Fibroblast of villous mesenchyme (primary cell): ENCODE measurements at places on chromosomes 6 and 20. TPM values are rescaled to one million over a fixed set of nuclear protein-coding genes. Genes with fewer than 3 reads are reported as not detected.

C6orf141 gene
- total RNA-seq, result 0.43 and 1.6 TPM in 2 replicates

- no peak for DNase-seq
These were observed 79.0 kb downstream of the ANKEF1 start for GRCh38 chr20:10113746-10114145.

DNA sequence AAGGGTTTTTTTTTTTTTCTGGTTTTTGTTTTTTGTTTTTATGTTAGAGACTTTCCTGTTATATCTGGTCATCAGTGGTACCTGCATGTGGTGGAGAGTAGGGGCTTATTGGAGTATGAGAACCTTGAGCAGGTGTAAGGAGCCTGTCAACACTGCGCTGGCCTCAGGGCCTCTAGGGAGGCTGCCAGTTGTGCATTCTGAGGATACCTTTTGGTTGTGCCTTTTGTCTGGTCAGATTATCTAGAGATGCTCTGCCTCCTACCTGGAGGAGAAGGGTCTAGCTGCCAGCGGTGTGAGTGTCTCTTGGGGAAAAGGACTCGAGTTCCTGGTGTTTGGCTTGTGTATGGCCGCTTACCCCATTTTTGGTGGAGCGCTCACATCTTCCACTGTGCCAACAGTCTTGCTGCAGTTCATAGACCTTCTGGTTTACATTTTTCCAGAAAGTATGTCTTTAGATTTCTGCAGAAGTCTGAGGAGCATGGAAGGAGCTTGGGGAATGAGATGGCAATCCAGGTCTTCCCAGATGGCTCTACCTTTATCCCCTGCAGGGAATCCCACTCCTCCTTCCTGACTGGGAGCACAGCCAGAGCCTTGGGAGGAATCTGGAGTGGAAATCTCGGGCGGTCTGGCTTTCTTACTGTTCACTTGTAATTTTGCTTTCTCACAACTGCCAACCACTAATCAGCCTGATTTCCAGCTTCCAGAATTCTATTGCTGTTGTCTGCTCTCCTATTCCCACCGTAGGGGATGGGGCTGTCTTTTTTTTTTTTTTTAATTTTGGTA is 49.9 kb downstream of the PTPN1 start:
- no peak for DNase-seq

DNA sequence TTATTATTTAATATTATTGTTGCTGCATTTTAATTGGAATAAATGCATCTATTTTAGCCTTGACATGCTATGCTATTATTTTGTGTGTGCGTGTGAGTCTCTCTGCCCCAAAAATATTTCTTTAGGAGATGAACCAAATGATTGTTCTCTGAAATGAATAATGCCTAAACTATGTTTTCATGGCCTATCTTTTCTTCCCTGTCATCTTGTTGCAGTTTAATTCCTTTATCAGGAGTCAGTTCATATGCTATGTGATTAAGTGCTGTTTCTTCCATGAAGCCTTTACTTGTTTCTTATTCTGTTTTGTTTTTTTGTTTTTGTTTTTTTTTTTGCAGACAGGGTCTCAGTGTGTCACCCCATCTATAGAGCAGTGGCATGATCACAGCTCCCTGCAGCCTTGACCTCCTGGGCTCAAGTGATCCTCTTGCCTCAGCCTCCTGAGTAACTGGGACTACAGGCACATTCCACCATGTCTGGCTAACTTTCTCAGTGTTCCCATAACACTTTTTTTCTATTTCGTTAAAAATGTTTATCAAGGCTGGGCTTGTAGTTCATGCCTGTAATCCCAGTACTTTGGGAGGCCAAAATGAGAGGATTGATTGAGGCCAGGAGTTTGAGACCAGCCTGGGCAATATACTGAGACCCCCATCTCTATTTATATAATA is 25.7 kb downstream of the TPX2 start:
- DNase-seq, result no peak

GRCh38 chr6:81130061-81130460 is 622.4 kb downstream of the TENT5A start:
- DNase-seq, result no peak

SGK2 gene
- total RNA-seq, result under 0.01 and 0.64 TPM in 2 replicates

ISM1 gene
- 0.43 and 0.64 TPM in 2 replicates for total RNA-seq

HLA-G gene
- not detected in 2 replicates for total RNA-seq

DNA sequence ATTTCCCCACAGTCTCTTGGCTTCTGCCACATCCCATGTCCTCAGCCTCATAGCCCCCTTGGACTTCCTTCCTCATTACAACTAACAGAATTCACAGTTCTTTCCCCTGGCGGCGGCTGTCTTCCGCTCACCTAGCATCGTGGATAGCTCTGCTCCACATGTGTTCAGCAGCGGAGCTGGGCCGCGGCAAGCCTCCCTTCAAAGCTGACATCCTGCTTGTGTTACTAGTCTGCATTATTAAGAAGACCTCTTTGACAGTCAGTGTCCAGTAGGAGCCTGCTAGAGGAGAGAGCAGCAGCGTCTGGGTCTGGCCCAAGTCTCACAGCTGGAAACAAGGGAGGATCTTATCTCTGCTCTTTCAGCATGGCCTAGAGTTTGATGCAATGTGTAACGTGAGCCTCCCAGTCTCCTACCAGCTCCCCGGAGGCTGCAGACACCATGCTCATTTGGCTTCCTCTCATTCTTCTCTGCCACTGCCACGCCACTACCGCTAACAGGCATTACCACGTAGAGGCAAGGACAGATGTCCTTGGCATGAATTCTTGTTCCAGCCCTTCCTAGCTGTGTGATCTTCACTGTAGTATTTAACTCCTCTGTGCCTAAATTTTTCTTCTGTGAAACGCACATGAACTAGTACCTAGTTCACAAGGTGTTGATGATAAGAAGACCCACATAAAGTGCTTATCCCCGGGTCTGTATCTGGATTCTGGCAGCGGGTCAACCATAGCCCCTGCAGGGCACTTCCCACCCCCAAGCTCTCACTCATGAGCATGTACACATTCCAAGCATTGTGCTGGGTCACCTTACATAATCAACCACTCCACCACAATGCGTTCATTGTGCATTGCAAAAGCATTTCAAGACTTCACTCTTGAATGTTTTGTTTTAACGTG is 107.1 kb upstream of the BACH2 start:
- DNase-seq, result peak; percentile 69

- DNase-seq, result no peak
These were observed 224.5 kb downstream of the BCKDHB start for GRCh38 chr6:80330961-80331360.

DNA sequence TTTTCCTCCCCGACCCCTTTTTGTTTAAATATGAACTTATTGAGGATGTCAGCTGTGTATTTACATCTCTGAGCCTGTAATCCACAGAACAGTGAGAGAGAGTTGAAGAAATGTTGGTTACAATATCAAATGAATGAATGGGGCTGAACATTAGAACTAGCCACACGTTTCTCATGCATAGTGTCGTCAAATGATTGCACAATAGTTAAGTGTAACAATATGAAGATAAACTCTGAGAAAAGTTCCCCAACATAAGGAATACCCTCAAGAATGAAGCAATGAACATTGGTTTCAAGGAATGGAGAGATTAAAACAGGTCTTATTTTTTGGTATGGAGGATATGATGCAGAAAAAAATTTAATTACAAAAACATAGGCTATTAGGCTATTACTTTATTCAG is 100.5 kb upstream of the DTNBP1 start:
- peak; percentile 49 for DNase-seq

GRCh38 chr6:132011582-132011981 is 60.4 kb upstream of the CCN2 start:
- peak; percentile 18 for DNase-seq

CALHM4 gene
- not detected in 2 replicates for total RNA-seq

DNA sequence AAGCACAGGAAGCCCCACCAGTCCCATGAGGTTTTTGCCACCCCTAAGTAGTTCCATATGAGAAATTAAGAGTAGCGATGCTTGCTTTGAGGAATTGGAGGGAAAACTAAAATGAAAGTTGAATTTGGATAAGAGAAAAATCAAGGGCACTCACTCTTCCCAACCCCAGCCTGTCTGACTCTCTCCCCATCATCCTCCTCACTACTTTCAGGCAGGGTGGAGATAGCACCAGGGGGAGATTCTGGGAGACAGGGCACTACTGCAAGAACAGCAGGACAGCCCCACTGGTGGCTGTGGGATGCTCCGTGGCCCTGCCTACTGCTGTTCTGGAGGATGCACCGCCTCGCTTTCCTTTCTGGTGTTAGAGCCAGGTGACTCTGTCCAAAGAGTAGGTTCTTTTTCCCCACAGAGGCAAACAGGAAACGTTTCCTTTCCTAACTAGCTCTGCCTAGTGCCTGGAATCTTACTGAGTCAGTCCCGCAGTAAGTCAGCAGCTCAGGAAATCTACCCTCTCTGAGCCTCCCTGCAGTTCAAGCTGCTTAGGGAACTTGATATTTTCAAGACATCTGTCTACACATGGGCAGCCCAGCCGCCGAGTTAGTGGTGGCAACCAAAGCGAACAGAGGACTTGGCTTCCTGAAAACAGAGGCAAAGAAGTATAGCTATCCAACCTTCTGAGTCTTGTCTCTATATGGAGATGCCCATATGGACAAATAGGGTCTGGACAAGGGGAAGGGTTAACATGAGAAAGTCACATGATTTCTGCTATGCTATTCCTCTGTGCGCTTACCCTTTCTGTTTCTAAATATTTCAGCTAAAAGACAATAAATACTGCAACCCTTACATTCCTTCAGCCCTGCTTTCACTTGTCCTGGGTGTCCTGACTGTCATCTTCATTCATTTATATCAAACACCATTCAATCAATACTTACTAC is 11.4 kb downstream of the HLA-E start:
- peak; percentile 55 for DNase-seq

PXMP4 gene
- 3.9 and 5.2 TPM in 2 replicates for total RNA-seq

- peak; percentile 28 for DNase-seq
These were observed 22.6 kb downstream of the PLCB1 start for GRCh38 chr20:8154638-8155037.

HAO1 gene
- total RNA-seq, result not detected in 2 replicates

HNF4A gene
- total RNA-seq, result not detected in 2 replicates

GRCh38 chr6:17910189-17910588 is 77.2 kb downstream of the KIF13A start:
- DNase-seq, result peak; percentile 51

ADAM33 gene
- 44.8 and 53.1 TPM in 2 replicates for total RNA-seq

- DNase-seq, result no peak
These were observed 333.9 kb upstream of the CNR1 start for GRCh38 chr6:88499845-88500699.

DNA sequence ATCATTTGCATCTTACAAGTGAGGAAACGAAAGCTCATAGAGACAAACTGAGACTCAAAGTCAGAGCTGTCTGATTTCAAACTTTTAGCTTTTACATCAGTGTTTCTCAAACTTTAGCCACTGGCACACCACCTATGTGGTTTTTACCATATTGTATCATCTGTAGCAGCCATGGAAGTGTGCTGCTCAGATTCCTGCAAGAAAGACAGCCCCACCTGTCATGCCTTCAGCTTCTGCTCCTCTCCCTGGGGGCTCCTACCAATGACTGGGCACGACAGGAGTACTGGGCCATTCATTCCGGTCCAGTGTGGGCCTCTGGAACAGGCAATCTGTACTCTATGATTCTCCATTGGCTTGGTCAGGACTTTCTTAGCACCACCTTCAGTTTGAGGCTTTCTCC is 87.0 kb downstream of the BCAS1 start:
- DNase-seq, result no peak

DNA sequence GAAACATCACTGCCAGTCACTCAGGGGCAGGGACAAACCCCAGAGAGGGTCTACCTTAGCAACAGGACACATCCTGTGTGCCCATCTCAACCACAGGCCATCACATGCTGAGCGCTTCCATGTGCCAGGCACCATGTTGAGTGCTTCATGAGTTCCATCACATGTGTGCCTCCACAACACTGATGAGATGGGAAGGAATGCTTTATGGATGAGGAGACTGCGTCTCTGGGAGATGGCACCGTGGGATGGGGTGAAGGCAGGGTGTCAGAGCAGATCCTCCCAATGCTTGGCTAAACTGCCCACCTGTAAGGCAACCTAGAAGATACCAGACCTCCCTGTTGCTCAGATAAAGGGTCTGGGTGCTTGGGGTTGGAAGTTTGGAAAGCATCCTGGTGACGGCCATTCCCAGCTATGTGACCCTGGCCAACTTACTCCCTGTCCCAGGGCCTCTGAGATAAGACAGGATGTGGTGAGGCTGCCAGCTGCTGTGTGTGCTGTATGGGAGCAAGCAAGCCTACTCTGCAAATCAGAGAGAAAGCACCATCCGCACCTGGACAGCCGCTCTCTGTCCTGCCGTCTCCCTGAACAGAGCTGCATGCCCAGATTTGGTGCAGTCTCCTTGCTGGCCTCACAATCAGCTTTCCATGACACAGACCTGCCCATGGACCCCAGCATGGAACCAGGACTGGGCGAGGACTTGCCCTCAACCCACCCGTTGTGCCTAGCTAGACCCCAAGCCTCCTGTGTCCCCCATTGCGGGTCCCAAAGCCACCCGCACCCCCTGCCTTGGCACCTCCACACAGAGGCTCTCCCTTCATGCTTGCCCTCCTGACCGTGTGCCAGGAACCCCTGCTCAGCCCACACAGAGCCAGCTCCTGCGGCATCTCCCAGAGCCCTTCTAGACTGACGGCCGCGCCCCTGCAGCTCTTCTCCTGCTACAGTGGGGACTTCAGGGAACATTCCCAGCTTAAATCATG is 143.7 kb downstream of the SYNDIG1 start:
- peak; percentile 17 for DNase-seq

- no peak for DNase-seq
These were observed 641.6 kb upstream of the AGPAT4 start for GRCh38 chr6:161915456-161915964.

DNA sequence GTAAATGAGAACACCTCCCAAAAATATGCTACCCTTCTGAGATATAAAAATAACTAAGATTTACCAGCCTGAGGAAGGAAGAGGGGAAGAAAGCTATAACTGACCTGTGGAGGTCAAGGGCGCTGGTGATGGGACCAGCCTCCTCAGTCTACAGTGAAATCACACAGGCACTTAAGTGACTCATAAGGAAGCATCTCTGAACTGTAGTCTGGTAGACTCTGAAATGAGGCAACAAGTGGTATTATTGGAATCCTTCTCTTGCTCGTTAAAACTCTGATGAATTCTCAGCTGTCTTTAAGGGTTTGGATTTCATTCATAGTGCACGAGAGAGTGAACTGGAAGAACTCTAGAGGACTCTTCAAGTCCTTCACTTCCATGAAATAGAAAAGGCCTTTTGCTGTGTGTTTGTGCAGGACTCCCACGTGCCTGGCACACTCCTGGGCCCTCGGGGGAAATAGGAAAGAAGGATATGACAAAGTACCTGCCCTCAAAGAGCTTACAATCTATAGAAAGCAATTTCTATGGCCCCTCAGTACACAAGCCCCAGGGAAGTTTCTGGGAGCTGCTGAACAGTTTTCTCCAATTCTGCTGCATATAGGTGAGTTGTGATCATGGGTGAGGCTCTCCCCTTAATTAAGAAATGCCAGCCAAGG is 231.8 kb upstream of the RREB1 start:
- DNase-seq, result peak; percentile 93

DNA sequence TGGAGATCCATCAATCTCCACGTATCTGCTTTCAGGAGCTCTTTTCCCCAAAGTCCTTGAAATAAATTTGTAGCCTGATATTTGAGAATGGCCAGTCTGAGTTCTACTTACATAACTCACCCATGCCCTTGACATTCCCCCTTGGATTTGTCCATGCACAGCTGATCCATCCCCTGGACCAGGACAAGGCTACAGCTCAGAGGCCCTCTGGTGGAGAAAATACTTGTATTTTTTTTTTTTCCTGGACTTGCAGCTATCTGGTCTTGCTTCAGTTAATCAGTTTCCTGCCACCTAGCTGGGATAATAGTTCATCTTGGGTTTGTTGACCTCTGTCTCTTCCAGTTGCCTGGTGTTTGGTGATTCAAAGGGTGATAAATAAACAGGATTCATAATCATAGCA is 467.6 kb downstream of the DHX35 start:
- no peak for DNase-seq

- DNase-seq, result no peak
These were observed 35.1 kb downstream of the NT5E start for GRCh38 chr6:85484948-85485347.

GRCh38 chr20:56174416-56174815 is 74.1 kb upstream of the MC3R start:
- no peak for DNase-seq

MCHR2 gene
- not detected in 2 replicates for total RNA-seq
